ENCODE measurements at places on chromosomes 16 and 17.

DNA sequence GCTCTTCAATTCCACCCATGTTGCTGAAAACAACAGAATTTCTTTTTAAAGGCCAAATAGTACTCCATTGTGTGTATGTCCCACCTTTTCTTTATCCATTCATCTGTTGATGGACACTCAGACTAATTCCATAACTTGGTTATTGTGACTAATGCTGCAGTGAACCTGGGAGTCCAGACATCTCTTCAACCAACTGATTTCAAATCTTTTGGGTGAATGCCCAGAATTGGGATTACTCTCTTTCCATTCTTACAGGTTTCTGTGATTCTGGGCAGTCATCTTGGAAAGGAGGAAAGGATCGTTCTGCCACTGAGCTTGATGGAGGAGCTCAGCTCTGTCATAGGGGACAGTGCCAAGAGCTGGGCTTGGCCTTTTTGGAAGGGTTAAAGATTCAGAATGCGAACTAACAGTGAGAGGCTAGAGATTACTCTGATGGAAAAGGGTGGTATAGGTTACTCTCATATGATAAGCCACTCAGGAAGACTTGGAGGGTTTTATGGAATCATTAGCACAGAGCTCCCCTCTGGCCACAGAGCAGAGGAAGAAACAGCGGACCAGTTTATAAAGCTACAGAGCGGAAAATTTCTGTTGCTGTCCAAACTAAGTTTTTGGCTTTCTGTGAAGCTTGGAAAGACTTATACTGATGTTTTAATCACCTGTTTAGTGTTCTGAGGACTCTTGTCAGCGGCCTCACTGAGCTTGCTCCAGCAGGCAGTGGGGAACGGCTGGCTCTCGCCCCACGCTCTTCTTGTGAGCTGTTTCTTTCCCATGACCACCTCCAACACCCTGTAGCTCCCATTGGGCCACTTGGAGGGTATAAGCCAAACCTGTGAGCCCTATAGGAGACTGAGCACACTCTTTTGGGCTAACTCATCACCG, 48.3 kb downstream of the HIC1 start:
- no peak for DNase-seq

DNA sequence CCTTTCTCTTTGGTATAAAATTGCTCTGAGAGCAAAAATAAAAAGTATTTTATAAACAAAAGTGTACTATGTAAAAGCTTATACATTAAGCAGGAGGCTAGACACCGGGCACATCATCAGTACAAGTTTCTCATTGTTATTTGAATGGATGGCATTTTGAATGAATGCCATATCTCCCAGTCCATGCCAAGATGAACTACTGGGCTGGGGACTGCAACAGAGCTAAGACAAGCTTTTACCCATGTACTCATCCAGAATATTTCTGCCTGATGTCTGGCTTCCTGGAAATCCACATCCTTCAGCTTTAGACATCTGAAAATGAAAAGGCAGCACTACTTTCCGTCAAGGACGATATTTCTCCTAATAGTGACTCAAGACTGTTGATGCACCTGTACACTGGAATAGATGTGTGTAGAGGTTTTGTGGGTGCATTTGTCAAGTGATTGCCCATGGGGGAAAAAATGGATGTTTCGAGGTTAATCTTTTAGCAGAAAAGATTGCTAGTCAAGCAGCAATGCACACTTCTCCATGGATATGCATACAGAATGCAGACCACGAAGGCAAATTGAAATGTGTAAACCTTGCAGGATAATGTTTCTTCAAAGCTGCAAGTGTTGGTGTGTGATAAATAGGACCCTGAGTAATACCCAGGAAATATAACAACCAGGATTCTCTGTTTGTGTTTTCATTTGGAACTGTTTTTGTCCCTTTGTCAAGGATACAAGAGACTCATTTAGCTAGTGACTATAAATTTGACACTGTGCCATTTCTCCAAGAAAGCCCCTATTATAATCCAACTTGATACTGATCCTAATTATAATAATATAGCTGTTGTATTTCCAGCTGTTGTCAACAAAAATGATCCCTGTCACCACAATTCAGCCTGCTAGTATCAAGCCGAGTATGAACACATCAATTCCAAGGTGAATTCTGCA, 173.8 kb downstream of the CDH8 start:
- DNase-seq: no peak

DNA sequence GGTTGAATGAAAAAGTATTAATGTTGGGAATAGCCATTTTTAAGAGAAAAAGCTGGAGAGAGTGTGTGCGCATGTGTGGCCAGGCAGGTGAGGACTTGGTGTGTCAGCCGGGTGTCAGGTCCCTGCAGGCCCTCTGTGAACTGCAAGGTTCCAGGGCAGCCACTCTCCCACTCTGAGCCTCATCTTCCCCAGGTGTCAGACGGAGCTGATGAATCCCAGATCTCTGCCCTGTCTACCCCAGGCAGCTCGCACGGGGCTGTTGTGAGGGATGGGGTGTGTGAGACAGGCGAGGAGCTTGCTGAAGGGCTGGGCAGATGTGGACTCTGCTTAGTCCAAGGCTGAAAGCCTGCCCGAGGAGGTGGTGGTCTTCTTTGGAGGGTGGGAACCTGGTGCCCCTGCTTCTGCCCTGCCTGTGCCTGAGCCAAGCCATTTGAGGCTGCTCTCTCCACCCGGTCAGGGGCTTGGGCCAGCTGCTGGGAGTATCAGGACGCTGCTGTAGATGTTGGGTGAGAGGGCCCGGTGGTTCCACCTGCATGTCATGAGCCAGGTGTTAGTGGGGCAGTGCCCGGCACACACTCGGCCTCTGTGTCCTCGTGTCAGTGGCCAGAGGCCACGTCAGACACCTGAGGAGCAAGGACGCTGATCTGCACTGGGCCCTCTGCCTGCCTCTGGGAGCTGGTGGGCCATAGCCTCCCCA, 122.4 kb downstream of the RAB11FIP4 start:
- no peak for DNase-seq

DNA sequence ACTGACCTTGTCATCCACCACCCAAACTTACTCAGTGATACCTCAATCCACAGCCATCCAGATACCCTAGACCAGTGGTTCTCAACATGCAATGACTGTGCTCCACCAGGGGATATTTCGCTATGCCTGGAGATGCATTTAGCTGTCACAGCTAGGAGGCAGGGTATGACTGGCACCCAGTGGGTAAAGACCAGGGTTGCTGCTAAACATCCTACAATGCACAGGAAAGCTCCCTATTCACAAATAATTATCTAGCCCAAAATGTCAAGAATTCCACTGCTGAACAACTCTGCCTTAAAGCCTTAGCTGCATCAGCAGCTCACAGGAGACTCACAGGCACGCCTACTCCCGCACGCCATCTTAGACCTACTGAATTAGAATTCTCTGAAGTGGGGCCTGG, 212.6 kb downstream of the GRIN2A start:
- DNase-seq: no peak

DNA sequence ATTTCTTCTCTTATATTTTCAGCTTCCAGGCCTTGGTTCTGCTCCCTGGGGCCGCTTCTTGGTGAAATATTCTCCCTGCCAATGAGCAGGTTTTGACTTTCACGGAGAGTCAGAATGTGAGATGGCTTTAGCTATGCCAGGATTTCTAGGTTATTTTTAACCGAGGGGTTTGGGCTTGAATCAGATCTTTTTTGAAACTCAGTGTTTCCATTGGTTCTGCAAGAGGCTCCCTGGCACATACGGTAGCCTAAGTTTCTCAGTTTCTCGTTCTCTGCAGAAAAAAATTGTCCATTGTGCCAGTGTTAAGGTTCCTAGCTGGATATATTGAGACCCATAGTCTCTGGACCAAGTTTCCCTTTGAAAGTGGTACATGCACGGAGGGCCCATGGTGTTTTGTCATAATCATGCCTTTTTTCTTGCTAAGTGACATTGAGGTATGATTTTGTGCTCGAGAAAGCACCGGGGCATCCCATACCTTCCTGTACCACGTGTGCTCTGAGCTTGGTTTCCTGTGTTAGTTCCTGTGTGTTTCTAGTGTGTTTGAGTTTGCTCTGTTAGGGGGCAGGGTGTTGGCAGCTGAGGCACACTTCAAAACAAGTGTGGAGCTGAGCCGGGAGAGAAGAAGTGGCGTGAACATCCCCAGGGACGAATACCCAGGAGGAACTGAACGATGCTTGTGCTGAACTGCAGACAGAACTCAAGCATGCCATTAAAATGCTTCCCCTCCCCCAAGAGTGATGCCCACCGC, 127.2 kb downstream of the HS3ST3B1 start:
- DNase-seq: peak; percentile 6

DNA sequence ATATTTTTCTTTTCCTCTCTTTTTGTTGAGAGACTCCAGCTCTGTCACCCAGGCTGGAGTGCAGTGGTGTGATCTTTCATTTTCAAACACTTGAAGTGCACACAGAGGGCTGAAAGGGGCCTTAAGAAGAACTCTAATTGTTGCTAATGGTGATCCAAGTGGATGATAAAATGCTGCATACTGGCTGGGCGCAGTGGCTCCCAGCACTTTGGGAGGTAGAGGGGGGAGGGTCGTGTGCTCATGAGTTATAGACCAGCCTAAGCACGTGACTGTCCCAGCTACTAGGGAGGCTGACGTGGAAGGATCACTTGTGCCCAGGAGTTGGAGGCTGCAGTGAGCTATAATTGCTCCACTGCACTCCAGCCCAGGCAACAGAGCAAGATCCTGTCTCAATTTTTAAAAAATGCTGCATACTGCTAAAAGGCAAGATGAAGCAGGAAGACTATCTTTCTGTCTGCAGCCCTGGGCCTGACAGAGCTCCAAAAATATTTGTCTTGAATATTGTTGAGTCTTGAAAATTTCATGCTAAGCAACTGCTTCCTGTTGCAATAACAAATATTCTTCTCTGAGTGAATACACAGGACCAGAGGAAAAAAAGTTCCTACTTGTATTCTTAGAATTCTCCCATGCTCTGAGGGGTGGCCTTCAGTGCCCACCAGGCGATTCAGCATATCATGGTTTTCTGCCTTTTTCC, 63.7 kb upstream of the AKTIP start:
- DNase-seq: no peak

GRCh38 chr16:15605839-15606517, 37.0 kb downstream of the MARF1 start:
- DNase-seq: peak; percentile 85

DNA sequence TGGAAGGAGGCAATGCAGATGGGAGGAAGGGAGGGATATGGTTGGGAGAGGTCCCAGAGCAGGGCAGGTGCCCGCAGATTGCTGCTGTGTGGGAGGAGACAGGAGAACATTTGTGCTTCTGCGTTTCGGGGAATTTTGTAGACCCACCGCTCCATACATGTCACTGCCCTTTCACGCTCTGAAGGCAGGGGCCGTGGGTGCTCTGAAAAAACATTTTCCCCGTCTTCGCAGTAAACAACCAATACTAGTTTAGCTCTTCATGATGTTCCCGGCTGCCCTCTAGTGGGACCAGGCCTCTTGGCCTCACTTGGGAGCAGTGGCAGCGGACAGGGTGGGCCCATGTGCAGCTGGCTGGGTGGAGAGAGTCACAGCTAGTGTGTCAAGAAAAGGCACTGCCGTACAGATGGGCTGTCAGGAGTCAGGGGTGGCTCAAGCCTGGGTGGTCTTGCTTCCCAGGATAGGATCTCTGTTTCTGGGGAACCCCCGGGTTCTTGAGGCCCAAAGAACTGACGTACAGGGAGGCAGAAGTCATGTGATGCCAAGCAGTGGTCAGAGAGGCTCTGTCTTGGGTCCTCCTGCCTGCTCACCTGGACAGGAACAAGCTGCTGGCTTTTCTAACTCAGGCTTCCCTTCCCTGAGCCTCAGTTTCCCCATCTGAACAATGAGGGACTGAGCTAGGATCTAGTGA, 46.5 kb upstream of the CPNE2 start:
- no peak for DNase-seq

GRCh38 chr17:62781356-62781755, 26.8 kb downstream of the MARCHF10 start:
- no peak for DNase-seq

DNA sequence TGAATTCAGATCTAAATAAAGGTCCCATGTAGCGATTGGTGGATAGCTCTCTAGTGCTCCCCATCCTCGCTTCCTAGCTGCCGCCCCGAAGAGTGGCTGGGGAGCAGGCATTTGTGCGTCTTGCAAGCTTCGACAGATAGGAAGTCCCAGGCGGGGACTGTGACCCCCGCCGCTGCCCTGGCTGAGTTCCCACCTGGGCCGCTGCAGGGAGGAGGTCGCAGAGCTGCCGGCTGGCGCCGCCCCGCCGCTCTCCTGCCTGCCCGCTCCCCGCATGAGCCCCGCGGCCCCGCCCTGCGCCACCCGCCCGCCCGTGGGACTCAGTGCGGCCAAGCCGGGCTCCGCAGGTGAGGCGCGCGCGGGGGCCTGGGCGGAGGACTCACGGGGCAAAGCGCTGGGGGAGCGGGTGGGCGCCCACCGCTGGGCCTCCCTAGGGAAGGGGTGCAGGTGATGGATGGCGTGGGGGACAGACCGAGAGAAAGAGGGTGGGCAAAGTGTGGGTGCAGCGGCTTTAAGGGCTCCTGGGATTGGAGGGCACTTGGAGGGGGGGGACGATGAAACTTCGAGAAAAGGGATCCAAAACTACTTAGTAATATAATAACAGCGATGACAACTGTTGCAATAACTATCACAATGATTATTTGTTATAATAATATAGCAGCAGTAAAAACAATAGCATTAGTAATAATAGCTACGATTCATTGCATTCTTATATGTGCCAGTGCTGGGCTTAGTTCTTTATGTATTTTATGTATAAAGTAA, at the start of gene OTOA:
OTOA (plus strand) TSS at position 80 of the 759 bp plus-strand sequence. CDS start 14,547 bp downstream, outside the sequence.
- DNase-seq: no peak

- DNase-seq: no peak
Measured at GRCh38 chr17:731644-732066, 741 bp upstream of the TLCD3A start.

GRCh38 chr16:85415196-85416090, 197.7 kb upstream of the GSE1 start:
- no peak for DNase-seq

- DNase-seq: no peak
Measured at GRCh38 chr17:79955167-79955549, 80.5 kb downstream of the TBC1D16 start.

DNA sequence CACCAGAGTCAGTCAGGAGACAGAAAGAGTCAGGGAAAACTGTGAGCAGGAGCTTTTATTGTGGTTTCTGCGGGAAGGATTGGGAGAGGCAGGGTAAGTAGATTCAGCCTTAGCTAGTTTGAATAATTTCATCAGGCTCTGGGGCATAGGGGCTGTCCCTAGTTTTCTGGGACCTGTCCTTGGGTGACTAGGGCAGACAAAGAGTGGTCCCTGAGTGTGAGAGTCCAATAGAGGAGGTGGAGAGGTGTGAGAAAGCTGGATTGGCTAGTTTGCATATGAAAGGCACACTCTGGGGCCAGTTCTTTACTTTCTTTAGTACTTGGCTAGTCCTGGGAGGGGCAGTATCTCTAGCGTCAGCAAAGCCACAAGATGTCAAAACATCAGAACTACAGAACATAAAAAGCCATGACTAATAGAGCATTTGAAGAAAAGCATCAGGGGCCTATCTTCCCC, 255.6 kb downstream of the HS3ST3A1 start:
- no peak for DNase-seq

Data from DMS153 (cell line).